Activated CD4-positive, alpha-beta T cell treated with anti-CD3 and anti-CD28 coated beads, Interleukin-2, amount 10 ng/mL, durations not matched to agents 7 days and 5 days (primary cell): ENCODE measurements at places on chromosomes 11 and 22. TPM values are rescaled to one million over a fixed set of nuclear protein-coding genes. Genes with fewer than 3 reads are reported as not detected.

GRCh38 chr22:40326905-40327735, 19.2 kb upstream of the ADSL start:
- H3K27me3 ChIP-seq, result no peaks in the 10 kb centered on the region
- H3K4me3 ChIP-seq, result peak overlapping the region; percentile 10
- H3K4me1 ChIP-seq, result peaks cover 98% of the 10 kb centered on the region
- peaks cover 77% of the 10 kb centered on the region for H3K36me3 ChIP-seq
- no peak for DNase-seq
- H3K27ac ChIP-seq, result peak overlapping the region; percentile 76

Gene KCNA4
- total RNA-seq, result not detected

GRCh38 chr11:1201395-1202153, 21.3 kb upstream of the MUC5B start:
- no peak overlapping the region for H3K4me3 ChIP-seq
- no peaks in the 10 kb centered on the region for H3K36me3 ChIP-seq
- no peak for DNase-seq
- H3K4me1 ChIP-seq, result no peaks in the 10 kb centered on the region
- H3K27me3 ChIP-seq, result no peaks in the 10 kb centered on the region

Gene KCNJ1
- not detected for total RNA-seq

GRCh38 chr11:126833065-126833464, 167.5 kb downstream of the KIRREL3 start:
- DNase-seq, result no peak
- H3K36me3 ChIP-seq, result no peaks in the 10 kb centered on the region
- no peaks in the 10 kb centered on the region for H3K4me1 ChIP-seq
- H3K27me3 ChIP-seq, result no peaks in the 10 kb centered on the region
- H3K27ac ChIP-seq, result no peak overlapping the region

Gene UBQLN3
- not detected for total RNA-seq

Gene ANGPTL5
- total RNA-seq, result not detected

DNA sequence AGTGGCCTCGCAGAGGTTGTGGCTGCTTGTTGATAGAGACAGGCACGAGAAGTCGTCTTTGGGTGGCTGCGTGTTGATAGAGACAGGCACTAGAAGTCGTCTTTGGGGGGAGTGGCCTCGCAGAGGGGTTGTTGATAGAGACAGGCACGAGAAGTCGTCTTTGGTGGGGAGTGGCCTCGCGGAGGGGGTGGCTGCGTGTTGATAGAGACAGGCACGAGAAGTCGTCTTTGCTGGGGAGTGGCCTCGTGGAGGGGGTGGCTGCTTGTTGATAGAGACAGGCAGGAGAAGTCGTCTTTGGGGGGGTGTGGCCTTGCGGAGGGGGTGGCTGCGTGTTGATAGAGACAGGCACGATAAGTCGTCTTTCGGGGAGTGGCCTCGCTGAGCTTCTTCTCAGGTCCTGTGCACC, 328.8 kb downstream of the TBC1D22A start:
- peak overlapping the region; percentile 10 for H3K27ac ChIP-seq
- DNase-seq, result no peak
- H3K36me3 ChIP-seq, result peaks cover 22% of the 10 kb centered on the region
- H3K4me3 ChIP-seq, result peak overlapping the region; percentile 5
- H3K4me1 ChIP-seq, result peaks cover 11% of the 10 kb centered on the region

- no peaks in the 10 kb centered on the region for H3K4me1 ChIP-seq
- H3K4me3 ChIP-seq, result no peak overlapping the region
- H3K27me3 ChIP-seq, result no peaks in the 10 kb centered on the region
Measured at GRCh38 chr11:79200398-79201070, 240.3 kb downstream of the TENM4 start.

Gene ZNF74
- total RNA-seq, result 8.6 TPM

- H3K27me3 ChIP-seq, result no peaks in the 10 kb centered on the region
- H3K36me3 ChIP-seq, result peaks cover 50% of the 10 kb centered on the region
- H3K4me3 ChIP-seq, result peak overlapping the region; percentile 99
Measured at GRCh38 chr11:67240576-67241389, 25.5 kb upstream of the GRK2 start.

GRCh38 chr11:103257360-103257759, 148.1 kb downstream of the DYNC2H1 start:
- H3K27me3 ChIP-seq, result no peaks in the 10 kb centered on the region
- no peaks in the 10 kb centered on the region for H3K4me1 ChIP-seq
- H3K36me3 ChIP-seq, result no peaks in the 10 kb centered on the region
- DNase-seq, result no peak
- no peak overlapping the region for H3K27ac ChIP-seq

Gene PRDM10
- total RNA-seq, result 15.2 TPM

- no peaks in the 10 kb centered on the region for H3K4me1 ChIP-seq
- H3K27ac ChIP-seq, result no peak overlapping the region
- H3K27me3 ChIP-seq, result no peaks in the 10 kb centered on the region
- H3K36me3 ChIP-seq, result no peaks in the 10 kb centered on the region
- DNase-seq, result no peak
Measured at GRCh38 chr22:46162771-46163556, 12.6 kb downstream of the PPARA start.

DNA sequence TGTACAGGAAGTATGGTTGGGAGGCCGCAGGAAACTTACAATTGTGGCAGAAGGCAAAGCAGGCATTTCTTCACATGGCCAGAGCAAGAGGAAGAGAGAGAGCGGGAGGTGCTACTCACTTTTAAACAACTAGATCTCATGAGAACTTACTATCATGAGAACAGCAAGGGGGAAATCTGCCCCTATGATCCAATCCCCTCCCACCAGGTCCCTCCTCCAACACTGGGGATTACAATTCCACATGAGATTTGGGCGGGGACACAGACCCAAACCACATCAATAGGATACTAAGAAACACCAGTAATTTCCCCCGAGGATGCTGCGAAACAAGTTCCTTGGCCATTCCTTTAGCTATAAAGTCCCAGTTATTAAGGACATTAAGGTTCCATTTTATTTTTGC, 94.1 kb upstream of the SC5D start:
- no peak for DNase-seq
- H3K4me1 ChIP-seq, result peaks cover 2% of the 10 kb centered on the region
- H3K36me3 ChIP-seq, result no peaks in the 10 kb centered on the region
- no peak overlapping the region for H3K27ac ChIP-seq
- H3K27me3 ChIP-seq, result peaks cover 11% of the 10 kb centered on the region

GRCh38 chr22:31935961-31936635, 8.2 kb upstream of the YWHAH start:
- H3K36me3 ChIP-seq, result no peaks in the 10 kb centered on the region
- no peak for DNase-seq
- peaks cover 2% of the 10 kb centered on the region for H3K4me1 ChIP-seq
- H3K27ac ChIP-seq, result no peak overlapping the region
- H3K4me3 ChIP-seq, result no peak overlapping the region

DNA sequence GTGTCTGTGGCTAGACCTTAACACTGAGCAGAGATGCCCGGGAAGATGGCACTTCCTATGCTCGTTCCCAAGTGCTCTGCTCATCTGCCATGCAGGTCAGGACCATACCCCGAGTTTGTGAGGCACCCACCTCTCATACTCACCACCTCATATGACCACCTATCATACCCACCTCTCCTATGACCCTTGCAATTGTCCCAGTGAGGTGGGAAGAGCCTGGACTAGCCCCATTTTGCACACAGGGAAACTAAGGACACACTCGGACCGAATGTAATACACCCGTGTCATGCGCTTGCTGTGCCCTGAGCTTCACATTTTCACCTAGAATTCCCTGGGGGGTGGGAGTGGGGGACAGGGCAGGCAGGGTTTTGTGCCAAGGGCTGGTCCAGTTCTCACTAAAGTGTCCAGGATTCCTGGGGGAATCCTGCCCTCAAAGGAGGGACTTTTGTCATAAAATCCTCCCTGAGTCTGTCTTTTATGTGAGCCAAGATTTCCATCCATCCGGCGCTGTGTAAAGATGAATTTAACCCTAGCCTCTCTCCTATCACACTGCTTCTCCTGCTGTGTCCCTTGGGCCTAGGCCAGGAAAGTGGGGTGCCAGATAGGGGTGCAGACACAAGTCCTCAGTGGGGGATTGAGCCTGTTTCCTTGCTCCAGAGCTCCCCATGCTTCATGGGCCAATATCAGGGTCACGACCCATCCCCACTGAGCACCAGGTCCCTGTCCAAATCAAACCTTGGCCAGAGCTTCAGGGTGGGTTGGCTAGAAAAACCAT, 20.0 kb downstream of the TPBGL start:
- H3K36me3 ChIP-seq, result no peaks in the 10 kb centered on the region
- H3K4me3 ChIP-seq, result no peak overlapping the region
- DNase-seq, result no peak
- H3K27ac ChIP-seq, result peak overlapping the region; percentile 76
- peaks cover 36% of the 10 kb centered on the region for H3K4me1 ChIP-seq
